MV-4-11 (cell line): ENCODE measurements at places on chromosomes 16 and 17.
A peak's percentile ranks its signal among the peaks of the same experiment; 100 is the strongest.

DNA sequence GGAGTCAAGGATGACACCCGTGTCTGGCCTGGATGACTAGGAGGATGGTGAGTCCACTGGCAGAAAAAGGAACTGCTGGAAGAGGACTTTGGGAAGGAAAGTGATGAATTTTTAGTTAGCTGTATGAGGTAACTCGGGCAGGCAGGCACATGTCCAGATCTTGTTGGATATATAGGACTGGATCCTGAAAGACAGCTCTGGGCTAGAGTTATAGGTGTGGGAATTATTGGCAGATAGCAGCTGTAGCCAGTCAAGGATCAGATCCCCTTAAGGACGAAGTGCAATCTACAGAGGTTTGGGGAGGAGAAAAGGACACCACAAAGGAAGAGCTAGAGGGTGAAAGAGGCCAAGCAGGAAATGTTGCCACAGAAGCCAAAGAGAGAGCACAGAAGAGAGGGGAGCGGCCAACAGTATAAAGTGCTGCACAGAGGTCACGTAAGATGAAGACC lies 10.1 kb downstream of the CYB5D1 start:
- peak; percentile 40 for DNase-seq

- DNase-seq, result no peak
Measured at GRCh38 chr17:38980490-38981217, 13.5 kb upstream of the FBXO47 start.

DNA sequence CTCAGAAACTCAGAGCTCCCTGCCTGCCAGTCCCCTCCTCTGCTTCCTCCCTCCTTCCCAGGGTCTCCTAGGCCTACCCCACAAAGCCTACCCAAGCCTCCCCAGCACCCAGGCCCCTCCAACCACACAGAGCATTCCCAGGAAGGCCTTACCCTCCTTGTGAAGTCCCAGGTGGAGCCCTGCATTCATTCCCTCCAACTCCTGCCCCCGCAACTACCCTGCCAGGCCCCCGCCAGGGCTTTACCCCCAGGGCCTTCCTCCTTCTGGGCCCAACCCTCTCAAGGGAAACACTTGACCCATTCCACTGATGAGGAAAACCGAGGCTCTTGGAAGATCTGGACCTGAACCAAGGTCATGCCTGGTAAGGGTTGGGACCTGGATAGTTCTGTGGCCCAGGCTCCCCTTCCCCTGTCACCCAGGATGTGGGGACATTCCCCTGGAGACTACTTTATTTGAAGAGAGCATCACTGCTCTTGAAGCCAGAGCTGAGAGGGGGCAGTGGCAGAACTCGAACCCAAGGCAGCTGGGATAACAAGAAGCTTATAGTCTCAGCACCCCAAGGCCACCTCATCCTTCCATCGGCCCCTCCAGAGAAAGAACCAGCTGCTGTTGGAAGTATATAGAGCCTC lies 12.5 kb downstream of the PLLP start:
- DNase-seq, result no peak

- no peak for DNase-seq
Measured at GRCh38 chr17:19357351-19357750, 5.2 kb downstream of the B9D1 start.

- no peak for DNase-seq
Measured at GRCh38 chr16:12437761-12438440, 365.8 kb downstream of the CPPED1 start.

GRCh38 chr17:50426814-50427787 lies 1.1 kb downstream of the ACSF2 start:
- DNase-seq, result peak; percentile 52

DNA sequence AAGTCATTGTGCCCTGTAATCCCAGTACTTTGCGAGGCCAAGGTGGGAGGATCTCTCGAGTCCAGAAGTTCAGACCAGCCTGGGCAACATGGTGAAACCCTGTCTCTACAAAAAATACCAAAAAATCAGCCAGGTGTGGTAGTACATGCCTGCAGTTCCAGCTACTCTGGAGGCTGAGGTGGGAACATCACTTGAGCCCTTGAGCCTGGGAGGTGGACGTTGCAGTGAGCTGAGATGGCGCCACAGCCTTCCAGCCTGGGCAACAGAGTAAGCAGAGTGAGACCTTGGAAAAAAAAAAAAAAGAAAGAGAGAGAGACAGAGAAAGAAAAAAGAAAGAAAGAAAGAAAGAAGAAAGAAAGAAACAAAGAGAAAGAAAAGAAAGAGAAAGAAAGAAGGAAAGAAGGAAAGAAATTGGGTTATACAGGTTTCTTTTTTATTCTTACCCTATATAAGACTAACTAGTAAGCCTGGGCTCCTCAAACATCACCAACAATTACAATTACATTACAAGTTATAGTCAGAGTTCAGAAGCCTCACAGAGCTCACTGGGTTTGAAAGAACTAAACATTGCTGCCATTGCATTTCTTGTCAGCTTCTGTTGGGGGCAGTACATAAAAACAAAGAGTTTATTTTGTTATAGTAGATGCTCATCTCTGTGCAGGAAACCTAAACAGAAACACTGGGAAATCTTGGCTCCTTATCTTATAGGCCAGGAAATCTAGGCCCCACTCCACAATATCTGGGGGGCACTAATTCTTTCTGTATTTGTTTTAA lies 6.7 kb upstream of the ABCA9 start:
- DNase-seq, result peak; percentile 44

- DNase-seq, result no peak
Measured at GRCh38 chr16:46731691-46732555, 16.2 kb downstream of the MYLK3 start.

DNA sequence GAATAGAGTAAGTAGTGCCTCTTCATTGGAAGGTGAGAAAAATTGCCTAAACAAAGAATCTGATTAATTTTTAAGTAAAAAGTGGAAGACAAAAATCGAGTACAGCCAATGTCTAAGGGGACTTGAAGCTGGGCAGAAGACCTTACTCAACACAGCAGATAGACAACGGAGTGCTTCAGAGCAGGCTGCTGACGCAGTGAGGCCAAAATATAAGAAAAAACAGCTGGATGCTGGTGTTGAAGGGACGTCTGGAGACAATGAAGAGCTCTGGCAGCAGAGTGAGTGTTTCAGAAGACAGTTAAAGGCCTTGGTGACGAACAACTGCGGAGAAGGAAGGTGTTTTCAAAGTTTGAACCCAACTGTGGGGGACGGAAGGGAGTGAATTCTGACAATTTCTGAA lies 169.8 kb downstream of the MRTFB start:
- no peak for DNase-seq

GRCh38 chr17:29645515-29646051 lies 22.9 kb upstream of the CORO6 start:
- peak; percentile 39 for DNase-seq

- peak; percentile 97 for DNase-seq
Measured at GRCh38 chr16:72203401-72203800, 31.4 kb upstream of the PMFBP1 start.

- no peak for DNase-seq
Measured at GRCh38 chr17:32323811-32324491, 18.0 kb downstream of the C17orf75 start.

GRCh38 chr17:80836971-80837481 lies 154.6 kb upstream of the CHMP6 start:
- no peak for DNase-seq

DNA sequence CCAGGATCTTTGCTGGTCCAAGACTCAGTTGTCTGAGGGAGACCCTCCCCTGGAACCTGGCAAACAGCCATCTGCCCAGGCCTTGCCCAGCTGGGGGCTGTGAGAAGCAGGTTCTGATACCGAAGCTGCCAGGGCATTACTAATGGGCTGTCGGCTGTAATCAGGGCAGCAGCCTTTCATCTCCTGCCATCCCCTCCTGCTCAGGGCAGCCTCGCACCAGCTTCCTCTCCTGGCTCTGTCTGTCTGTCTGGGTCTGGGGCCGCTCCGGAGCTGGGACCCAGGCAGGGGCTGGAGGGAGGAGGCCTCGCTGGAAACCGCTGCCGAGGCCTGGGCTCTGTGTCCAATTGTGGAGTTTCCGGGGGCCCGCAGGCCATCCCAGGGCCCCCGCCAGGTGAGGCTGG lies 21.6 kb upstream of the BRD7 start:
- no peak for DNase-seq

GRCh38 chr16:2816751-2817339 lies at the start of gene PRSS21:
Gene PRSS21 (plus strand): TSS chr16:2817237. CDS start chr16:2817269, 32 bp downstream.
- no peak for DNase-seq

- DNase-seq, result peak; percentile 48
Measured at GRCh38 chr17:35051579-35052240, 11.8 kb downstream of the RFFL start.

DNA sequence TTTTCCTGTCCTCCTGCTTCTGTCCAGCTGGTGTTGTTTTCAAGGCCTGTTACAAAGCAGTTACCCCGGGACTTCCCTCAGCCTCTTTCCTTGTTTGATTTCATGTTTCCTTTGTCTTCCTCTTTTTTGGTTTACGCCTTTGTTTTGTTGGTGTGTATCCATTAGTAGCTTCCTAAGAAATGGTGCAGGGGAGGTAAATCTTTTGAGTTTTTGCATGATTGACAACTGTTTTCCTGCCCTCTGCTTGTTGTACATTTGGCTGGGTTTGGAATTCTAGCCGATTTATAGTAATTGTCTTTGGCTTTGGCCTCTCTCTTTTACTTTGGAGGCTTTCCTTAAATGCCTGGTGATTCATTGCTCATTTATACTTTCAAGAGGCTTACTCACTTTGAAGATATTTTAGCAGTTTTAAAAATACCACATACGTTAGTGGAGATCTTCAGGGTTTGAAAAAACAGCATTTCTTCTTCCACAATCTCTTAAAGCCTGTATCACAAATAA lies 32.8 kb downstream of the DNAH2 start:
- peak; percentile 58 for DNase-seq

DNA sequence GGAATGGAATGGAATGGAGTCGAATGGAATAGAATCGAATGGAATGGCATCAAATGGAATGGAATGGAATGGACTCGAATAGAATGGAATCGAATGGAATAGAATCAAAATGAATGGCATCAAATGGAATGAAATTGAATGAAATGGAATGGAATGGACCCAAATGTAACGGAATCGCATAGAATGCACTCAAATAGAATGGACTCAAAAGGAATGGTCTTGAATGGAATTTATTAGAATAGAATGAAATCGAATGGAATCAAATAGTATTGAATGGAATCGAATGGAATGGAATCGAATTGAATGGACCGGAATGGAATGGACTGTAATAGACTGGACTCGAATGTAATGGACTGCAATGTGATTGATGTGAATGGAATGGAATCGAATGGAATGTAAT lies 501.4 kb upstream of the WSB1 start:
- DNase-seq, result no peak

- no peak for DNase-seq
Measured at GRCh38 chr17:48582750-48583069, 4.6 kb upstream of the HOXB4 start.

DNA sequence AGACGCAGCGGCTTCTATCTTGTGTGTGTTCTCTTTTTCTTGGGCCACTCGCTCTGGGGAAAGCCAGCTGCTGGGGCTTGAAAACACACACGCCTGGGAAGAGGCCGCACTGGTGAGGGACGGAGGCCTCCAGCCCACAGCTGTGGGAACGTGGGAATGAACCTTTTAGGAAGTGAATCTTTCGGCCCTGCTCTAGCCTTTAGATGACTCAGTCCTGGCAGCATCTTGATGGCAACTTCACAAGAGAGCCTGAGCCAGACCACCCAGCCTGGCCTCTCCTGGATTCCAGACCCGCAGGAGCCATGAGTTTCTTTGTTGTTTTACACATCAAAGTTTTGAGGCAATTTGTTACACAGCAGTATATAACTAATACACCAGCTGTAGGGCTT lies 2.2 kb upstream of the PDPK1 start:
- DNase-seq, result peak; percentile 99

GRCh38 chr17:71287071-71287823 lies 833.6 kb upstream of the SOX9 start:
- no peak for DNase-seq

DNA sequence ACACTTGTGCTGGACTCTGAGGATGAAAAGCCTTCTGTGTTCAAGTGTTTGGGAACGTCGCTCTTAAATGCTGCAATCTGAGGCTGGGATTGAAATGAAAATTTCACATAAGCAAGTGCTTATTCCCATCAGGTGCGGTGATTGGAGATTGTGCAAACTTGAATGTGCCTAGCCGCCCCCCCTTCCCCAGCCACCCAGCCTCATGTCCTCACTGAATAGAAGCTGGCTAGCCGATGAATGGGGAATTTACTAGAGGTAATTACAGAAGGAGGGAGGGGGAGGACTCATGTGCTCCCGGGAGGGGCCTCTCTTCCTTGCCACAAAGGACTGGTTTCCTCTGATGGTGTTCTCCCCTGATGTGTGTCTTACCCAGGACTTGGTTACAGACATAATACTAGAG lies 544.8 kb upstream of the EEF2KMT start:
- no peak for DNase-seq

GRCh38 chr16:27582883-27583282 lies 32.9 kb downstream of the KATNIP start:
- DNase-seq, result no peak

GRCh38 chr17:80893604-80894438 lies 97.8 kb upstream of the CHMP6 start:
- no peak for DNase-seq

DNA sequence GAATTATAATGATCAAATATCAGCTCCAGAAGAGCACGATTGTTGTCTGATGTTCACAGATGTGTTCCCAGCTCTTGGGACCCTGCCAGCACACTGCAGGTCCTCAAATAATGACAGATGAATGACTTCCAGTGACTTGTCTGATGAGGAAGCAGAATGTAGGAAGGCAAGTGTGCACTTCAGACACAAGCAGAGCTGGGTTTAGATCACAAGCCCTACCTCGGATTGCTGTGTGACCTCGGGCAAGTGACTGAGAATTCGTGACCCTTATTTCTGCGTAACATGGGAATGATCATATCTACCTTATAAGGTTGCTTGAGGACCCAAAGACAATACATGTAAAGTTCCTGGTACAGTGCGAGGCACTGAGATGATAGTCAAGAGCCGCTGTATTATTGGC lies 182.2 kb downstream of the ABCC12 start:
- no peak for DNase-seq

DNA sequence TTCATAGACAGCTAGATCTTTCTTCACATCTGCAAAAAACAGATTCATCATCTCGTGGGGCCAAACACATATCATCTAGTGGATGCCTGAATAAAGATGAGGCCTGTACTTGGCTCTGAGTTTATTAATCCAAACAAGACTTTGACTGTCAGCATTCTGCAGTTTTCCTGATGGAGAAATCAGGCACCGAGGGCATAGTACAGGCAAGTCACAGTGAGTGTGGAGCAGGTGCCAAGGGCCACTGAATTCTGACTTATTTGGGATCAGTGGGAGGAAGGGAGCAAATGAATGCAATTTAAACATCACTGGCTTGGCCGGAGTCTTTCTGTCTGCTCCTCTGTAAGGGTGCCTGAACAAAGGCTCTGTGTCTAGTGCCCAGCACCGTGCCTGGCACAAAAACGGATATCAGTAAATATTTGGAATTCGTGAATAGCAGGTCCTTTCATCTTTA lies 975 bp downstream of the CFAP20 start:
- DNase-seq, result no peak

GRCh38 chr16:87491522-87492290 lies 1.1 kb downstream of the ZCCHC14 start:
- no peak for DNase-seq

- DNase-seq, result no peak
Measured at GRCh38 chr17:35931794-35932425, 1.3 kb upstream of the RDM1 start.
